H9 (cell line): ENCODE measurements at places on chromosomes 1 and 21.

- no peak for DNase-seq
These were observed 5.2 kb upstream of the RERE start for GRCh38 chr1:8822373-8823294.

- DNase-seq, result no peak
These were observed 144.1 kb upstream of the HOOK1 start for GRCh38 chr1:59670662-59671061.

DNA sequence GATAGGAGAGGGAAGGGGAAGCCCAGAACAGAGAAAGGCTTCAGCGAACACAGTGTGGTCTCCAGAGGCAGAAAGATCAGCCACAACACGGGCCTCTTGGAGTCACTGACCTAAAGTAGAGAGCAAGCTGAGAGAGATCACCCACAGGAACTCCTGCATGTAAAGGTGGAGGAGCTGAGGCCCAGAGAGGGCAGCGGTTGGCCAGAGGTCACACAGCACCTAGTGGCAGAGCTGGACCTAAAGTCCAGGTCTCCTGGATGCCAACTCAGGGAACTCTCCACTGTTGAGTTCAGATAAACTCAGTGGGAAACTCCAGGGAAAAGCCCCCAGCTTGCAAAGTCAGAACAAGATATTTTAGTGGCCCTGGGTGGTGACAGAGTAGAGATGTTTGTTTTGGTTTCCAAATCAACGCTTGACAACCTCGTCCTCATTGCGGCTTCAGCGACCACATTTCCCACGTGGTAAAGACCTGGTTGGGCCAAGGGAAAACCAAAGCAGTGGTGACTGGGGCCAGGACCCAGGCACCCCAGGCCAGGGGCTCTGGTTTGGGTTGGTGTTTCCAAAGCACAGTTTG, 4.6 kb downstream of the IFFO2 start:
- no peak for DNase-seq

DNA sequence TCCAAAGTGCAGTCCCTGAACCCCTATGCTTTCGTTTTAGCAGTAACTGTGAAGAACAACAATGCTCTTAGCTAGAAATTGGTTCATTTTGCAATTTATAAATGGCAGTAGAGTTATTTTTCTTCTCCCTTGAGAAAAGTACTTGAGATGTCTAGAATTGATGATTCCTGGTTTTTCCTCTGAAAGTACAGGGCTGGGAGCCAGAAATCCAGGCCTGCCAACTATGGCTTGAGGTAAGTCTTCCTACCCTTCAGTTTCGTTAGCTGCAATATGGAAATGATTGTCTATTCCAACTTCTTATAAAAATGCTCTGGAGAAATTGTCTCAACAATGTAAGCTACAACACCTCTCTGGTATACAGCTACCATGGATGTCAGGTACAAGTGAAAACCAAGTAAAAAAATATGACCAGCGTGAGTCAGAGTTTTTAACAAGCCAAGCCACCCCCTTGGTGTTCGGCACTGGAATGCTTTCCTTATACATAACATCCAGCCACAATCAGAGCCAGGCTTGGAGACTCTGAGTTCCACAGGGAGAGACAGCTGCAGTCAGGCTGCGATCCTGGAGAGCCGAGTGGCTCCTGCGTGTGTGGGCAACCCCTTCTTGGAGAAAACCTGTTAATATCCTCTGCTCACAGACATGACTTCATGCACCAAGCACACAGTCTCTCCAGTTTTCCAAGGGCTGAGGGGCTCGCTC, 22.0 kb downstream of the TSPAN2 start:
- no peak for DNase-seq

DNA sequence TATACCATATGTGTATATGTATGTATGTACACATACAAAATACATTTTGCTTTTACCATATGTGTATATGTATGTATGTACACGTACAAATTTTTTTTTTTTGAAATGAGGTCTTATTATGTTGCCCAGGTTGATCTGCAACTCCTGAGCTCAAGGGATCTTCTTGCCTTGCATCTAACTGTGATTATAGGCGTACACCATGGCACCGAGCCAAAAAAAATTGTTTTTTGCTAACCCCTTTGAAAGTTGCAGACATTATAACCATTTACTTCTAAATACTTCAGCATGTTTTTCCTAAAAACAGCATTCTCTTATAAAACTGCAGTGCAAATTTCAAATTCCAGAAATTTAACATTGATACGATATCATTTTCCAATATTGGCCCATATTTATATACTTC, 147.0 kb downstream of the POU2F1 start:
- DNase-seq, result no peak

DNA sequence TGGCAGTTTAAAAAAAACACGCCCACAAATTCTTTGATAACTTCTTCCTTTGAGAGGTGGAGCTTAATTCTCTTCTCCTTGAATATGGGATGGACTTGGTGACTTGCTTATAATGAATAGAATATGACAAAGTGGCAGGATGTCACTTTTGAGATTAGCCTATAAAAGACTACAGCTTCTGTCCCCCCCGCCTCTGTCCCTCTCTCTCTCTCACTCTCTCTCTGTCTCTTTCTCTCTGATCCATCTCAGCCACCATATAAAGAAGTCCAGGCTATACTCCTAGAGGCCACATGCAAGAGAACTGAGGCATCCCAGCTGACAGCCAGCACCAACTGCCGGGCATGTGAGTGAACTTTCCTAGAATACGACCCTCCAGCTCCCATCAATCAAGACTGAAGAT, 7.7 kb upstream of the DMBX1 start:
- DNase-seq, result no peak

- DNase-seq, result no peak
These were observed 76.7 kb downstream of the OSBPL9 start for GRCh38 chr1:51693419-51694155.

GRCh38 chr21:36647279-36648093, 51.4 kb upstream of the SIM2 start:
- DNase-seq, result peak; percentile 57

DNA sequence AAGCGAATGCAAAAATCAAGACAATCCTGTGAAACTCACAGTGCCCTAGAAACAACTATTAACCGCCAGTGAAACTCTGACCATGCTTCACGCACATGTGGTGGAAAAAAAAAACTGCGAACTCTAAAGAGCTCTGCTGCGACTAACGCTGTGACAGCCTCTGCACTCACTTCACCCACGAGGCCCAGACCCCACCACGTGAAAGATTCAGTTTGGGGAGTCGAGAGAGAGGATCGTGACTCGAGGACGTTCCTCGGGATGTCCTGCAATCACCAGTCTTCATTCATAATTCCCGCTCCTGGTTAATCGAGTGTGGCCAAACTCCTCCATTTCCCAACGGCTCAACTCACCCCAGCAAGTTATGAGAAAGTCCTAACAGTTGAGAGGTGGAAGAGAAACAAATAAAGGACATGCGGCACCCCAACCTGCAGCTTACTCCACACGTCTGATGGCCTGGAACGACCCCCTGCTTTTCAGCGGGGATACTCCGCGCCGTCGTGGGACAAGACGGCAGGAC, 1.1 kb downstream of the SERBP1 start:
- no peak for DNase-seq

- DNase-seq, result no peak
These were observed 85.1 kb upstream of the TTC34 start for GRCh38 chr1:2886631-2887030.

DNA sequence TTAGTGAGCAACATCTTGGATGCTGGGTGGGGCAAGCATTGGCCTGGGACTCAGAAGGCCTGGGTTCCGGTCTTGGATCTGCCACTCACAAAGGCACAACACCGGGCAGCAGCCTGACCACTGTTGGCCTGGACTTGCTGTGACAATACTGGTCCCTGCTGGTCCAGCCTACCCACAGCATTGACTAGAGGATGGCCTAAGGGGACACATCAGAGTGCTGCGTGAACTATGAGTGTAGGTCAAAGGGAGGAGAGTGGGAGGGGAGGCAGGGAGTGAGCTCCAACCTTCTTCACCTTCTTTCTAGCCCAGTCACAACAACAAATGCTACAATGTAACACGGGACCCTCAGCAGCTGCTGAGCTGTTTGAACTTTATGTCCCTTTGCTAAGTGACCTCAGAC, 31.1 kb downstream of the TMEM50A start:
- DNase-seq, result no peak

DNA sequence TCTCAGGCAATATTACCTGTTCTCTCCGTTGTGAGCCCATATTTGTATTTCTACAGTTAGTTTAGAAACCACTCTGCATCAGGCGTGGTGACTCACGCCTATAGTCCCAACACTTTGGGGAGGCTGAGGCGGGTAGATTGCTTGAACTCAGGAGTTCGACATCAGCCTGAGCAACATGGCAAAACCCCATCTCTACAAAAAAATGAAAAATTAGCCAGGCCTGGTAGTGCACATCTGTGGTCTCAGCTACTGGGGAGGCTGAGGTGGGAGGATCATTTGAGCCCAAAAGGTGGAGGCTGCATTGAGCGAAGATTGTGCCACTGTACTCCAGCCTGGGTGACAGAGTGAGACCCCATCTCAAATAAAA, 19.7 kb upstream of the ID3 start:
- no peak for DNase-seq

DNA sequence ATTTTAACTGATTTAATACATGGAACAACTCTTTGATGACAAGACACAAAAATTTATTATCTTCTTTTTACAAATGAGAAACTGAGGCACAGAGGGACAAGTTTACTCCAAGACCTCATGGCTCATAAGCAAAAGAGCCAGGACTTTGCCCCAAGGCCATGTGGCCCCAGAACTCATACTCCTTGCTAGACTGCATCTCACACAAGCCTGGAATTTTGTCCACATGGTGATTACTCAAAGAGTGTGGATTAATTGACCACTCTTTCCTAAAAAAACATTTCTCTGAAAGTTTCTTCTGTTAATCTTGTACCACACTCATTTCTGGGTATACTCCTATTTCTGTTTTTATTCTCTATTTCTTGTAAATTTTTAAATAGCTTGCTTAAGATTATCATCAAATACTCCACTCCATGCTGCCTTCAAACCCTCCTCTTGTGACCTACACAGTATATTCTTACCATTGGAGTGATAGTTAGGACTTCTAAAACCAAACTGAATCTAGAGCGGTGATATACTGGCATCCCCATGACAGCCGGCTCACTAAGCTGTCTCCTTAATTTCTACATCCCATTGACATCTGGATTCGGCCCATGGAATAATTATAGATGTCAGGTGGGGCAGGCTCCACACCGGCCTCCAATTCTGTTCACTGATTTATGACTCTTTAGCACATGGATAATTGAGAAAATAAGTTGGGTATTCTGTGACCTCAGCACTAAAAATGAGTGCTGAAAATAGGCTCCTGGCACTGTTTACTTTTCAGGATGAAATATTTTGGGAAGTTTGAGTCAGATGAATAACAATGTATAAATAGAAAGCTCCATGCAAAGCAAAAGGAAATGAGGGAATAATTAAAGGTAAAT, 16.1 kb downstream of the RGS4 start:
- no peak for DNase-seq
